ENCODE measurements at places on chromosomes 2 and 18.

DNA sequence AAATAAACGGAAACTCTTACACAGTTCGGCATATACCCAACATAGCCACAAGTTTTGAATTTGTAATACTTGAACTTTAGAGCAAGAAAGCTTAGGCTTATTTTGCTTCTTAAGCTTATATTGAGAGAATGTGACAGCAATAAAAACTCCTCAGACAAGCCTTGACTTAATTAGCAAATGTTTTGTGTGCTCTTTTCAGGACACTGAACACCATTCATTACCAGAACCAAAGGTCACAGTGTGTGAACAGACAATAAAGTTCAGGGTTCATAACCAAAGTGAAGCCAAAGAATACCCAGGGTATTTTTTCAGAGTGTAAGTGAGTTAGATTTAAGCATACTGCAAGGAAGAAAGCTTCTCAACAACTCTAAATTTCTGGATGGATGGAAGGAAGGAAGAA, 605.8 kb downstream of the METTL4 start:
- no peak for DNase-seq
- H3K4me3 ChIP-seq, result no peak overlapping the region
- no peaks in the 10 kb centered on the region for H3K4me1 ChIP-seq
- H3K36me3 ChIP-seq, result no peaks in the 10 kb centered on the region
- H3K27ac ChIP-seq, result no peak overlapping the region
- H3K27me3 ChIP-seq, result no peaks in the 10 kb centered on the region

DNA sequence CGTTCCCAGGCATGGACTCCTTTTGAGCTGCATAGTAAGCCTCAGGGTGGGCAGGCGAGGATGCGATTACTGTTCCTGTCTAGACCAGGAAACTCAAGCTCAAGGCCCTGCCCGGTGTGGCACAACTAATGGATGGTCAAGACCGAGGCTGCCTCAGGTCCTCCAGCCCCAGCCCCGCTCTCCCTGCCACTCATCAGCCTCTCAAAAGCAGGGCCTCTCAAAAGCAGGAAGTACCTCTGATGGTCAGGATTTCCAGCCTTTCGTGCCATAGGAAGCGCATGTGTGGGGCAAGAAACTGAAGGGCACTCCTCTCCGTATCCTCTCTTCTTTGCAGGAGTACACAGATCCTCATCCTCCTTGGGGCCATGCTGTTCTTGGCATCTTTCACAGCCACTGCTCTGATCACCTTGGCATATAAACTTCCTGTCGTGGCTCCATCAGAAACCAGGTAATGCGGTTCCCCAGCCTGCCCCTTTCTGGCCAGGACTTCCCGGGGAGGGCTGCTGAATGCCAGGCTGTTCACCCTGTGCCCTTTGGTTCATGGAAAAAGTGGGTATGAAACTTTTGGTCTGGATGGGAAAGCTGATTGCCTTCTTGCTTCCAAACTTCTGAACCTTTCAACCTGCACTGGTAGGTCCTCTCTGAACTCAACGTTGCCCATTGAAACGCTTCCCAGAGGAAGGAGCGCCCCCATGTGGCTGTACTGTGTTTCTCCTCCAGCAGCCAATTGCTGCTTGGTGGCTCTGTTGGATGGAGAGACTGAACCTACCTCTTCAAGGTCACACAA, 82.8 kb upstream of the SEC11C start:
- DNase-seq, result peak; percentile 46
- no peak overlapping the region for H3K27ac ChIP-seq
- no peaks in the 10 kb centered on the region for H3K36me3 ChIP-seq
- no peaks in the 10 kb centered on the region for H3K4me1 ChIP-seq
- H3K4me3 ChIP-seq, result no peak overlapping the region

GRCh38 chr18:28863396-28863795, 686.5 kb upstream of the CDH2 start:
- H3K4me3 ChIP-seq, result no peak overlapping the region
- H3K27me3 ChIP-seq, result no peaks in the 10 kb centered on the region
- H3K36me3 ChIP-seq, result no peaks in the 10 kb centered on the region
- no peak overlapping the region for H3K27ac ChIP-seq

GRCh38 chr2:151733771-151734672, at the start of gene NEB:
Gene NEB (minus strand): TSS chr2:151734476. CDS start chr2:151733156, 1,320 bp downstream.
- H3K27ac ChIP-seq, result no peak within 1 kb of the TSS
- H3K27me3 ChIP-seq, result no peaks in the 10 kb centered on the region
- H3K4me1 ChIP-seq, result no peaks in the 10 kb centered on the region
- no peaks in the 10 kb centered on the region for H3K36me3 ChIP-seq
- no peak within 1 kb of the TSS for H3K4me3 ChIP-seq

- DNase-seq, result no peak
- H3K4me3 ChIP-seq, result no peak overlapping the region
- no peaks in the 10 kb centered on the region for H3K4me1 ChIP-seq
Observed at GRCh38 chr2:150464270-150464669, 23.2 kb downstream of the RND3 start.

- DNase-seq, result no peak
- no peaks in the 10 kb centered on the region for H3K4me1 ChIP-seq
- no peaks in the 10 kb centered on the region for H3K36me3 ChIP-seq
- no peak overlapping the region for H3K27ac ChIP-seq
- no peak overlapping the region for H3K4me3 ChIP-seq
Observed at GRCh38 chr18:48815179-48815515, 135.6 kb downstream of the SMAD7 start.

DNA sequence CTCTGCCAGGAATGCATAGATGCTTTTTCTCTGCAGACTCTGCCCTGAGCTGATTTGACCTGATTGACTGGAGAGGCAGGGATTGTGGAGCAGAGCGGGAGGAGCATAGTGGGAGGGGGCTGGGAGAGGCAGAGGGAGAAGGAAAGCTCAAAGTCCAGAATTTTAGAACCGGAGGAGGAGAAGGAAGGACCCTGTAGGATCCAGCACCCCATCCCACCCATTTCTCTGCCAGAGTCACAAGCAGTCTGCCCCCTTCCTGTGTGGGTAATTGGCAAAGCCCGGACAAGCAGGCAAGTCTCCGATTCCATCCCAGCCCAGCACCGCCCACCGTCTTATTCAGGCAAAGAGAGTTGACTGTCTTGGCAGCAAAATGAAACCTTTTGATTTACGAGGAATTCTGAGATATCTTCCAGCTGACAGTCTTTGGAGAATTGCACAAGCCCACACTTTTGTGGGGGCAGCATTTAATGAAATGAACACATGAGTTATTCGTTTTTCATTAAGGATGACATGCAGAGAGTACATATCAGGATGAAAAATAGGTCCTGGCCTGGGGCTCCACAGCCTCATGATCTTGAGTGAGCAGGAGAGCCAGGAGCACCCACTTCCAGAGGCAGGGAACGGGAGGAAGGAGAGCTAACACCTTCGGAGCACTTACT, 103.1 kb downstream of the MCFD2 start:
- H3K4me3 ChIP-seq, result peak overlapping the region; percentile 4
- DNase-seq, result no peak
- peak overlapping the region; percentile 79 for H3K27ac ChIP-seq
- peaks cover 27% of the 10 kb centered on the region for H3K4me1 ChIP-seq
- H3K36me3 ChIP-seq, result no peaks in the 10 kb centered on the region

GRCh38 chr2:145918951-145919350, 1399.0 kb upstream of the ZEB2 start:
- H3K27me3 ChIP-seq, result no peaks in the 10 kb centered on the region
- H3K27ac ChIP-seq, result no peak overlapping the region
- no peak for DNase-seq
- no peak overlapping the region for H3K4me3 ChIP-seq

GRCh38 chr2:120867290-120868241, 131.9 kb downstream of the GLI2 start:
- no peak for DNase-seq
- peak overlapping the region; percentile 73 for H3K4me3 ChIP-seq
- no peaks in the 10 kb centered on the region for H3K27me3 ChIP-seq

DNA sequence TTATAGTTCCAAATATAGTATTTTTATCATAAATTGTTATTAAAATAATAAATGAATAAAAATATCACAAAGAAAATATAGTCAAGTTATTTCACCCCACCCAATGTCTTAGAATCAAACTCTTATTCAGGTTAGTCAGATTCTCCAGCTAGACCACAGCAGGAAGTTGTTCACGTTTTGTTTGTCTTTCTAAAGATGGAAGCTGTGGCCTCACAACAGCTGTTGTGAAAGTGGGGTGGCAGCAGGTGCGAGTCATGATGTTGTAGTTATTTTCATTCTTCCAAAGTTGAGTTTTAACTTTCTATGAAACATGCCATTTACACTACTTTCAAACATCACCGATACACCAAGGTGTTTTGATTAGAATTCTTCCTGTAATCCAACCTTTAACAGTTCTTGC, 272.9 kb downstream of the SLC8A1 start:
- H3K4me1 ChIP-seq, result no peaks in the 10 kb centered on the region
- no peak overlapping the region for H3K27ac ChIP-seq
- H3K36me3 ChIP-seq, result no peaks in the 10 kb centered on the region
- no peaks in the 10 kb centered on the region for H3K27me3 ChIP-seq

- no peaks in the 10 kb centered on the region for H3K27me3 ChIP-seq
- H3K36me3 ChIP-seq, result no peaks in the 10 kb centered on the region
- no peak for DNase-seq
- H3K4me3 ChIP-seq, result no peak overlapping the region
Observed at GRCh38 chr2:101677658-101678057, 19.8 kb upstream of the MAP4K4 start.

GRCh38 chr2:96407041-96407918, 71.7 kb downstream of the NCAPH start:
- no peaks in the 10 kb centered on the region for H3K36me3 ChIP-seq
- no peaks in the 10 kb centered on the region for H3K27me3 ChIP-seq
- peak overlapping the region; percentile 3 for H3K4me3 ChIP-seq
- DNase-seq, result peak; percentile 79

- no peaks in the 10 kb centered on the region for H3K36me3 ChIP-seq
- H3K4me1 ChIP-seq, result no peaks in the 10 kb centered on the region
- no peaks in the 10 kb centered on the region for H3K27me3 ChIP-seq
- H3K4me3 ChIP-seq, result no peak overlapping the region
Observed at GRCh38 chr2:239167011-239167673, 233.7 kb downstream of the HDAC4 start.

- no peaks in the 10 kb centered on the region for H3K36me3 ChIP-seq
- H3K27me3 ChIP-seq, result no peaks in the 10 kb centered on the region
- H3K4me1 ChIP-seq, result no peaks in the 10 kb centered on the region
Observed at GRCh38 chr2:3692375-3692774, 11.0 kb upstream of the DCDC2C start.

DNA sequence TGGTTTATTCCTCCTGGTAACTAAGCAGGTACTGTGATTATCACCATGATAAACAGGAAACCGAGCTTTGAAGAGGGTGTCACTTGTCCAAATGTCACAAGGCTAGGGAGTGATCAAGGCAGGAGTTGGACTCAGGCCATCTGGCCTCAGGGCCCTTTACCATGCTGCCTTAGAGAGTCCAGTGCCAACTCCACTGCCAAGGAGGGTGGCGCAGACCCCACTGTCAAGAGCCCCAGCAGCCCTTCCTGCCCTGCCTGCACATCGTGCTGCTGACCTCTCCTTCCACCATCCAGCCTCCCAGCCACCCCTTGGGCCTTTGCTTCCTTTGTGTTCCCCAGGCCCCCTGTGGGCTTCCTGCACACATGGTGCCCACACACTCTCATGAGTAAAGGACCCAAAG, 48.3 kb downstream of the TNS1 start:
- no peaks in the 10 kb centered on the region for H3K27me3 ChIP-seq
- H3K36me3 ChIP-seq, result no peaks in the 10 kb centered on the region
- peak overlapping the region; percentile 89 for H3K27ac ChIP-seq

DNA sequence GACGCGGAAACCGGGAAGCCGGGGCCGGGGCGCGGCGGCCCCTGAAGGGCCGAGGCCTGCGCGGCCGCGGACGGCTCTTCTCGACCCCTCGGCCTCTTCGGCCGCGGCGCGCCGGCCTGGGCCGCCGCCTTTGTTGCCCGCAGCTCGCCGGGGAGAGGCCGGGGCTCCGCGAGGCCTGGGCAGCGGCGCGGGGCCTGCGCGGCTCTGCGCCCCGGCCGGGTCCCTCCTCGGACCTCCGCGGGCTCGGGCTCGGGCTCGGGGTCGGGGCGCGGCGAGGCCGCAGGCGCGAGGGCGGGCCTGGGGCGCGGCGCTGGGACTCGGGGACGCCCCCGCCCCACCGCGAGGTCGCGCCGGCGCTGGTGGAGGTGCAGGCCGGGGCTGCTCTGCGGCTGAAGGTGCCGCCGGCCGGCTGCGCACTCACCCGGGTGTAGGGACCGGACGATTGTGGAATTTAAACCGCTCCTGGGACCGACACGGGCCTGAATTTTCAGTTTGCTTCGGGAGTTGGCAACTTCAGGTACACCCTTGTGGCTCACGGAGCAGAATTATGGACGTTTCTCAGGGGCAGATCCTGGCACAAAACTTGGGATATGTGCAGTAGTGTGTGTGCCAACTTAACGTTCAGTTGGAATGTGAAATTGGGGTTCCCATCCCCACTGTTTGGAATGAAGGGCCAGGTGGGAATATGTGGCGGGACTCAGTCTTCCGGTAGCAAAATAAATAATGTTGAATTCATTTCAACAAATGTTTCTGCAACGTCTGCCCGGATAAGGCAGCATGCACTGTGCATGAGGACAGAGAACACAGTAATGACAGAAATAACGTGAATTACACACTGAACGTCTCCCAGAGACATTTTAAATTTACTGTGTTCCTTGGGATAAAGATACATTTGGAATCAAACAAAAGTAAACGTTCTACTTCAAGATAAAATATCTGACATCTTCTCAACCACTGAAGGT, 787 bp downstream of the SOCS6 start:
- H3K27ac ChIP-seq, result peak overlapping the region; percentile 88
- no peaks in the 10 kb centered on the region for H3K36me3 ChIP-seq
- no peaks in the 10 kb centered on the region for H3K27me3 ChIP-seq
- H3K4me1 ChIP-seq, result peaks cover 7% of the 10 kb centered on the region

GRCh38 chr2:20737505-20737904, 70.6 kb downstream of the GDF7 start:
- no peak overlapping the region for H3K4me3 ChIP-seq
- DNase-seq, result no peak
- no peaks in the 10 kb centered on the region for H3K27me3 ChIP-seq
- H3K27ac ChIP-seq, result no peak overlapping the region
- no peaks in the 10 kb centered on the region for H3K36me3 ChIP-seq

DNA sequence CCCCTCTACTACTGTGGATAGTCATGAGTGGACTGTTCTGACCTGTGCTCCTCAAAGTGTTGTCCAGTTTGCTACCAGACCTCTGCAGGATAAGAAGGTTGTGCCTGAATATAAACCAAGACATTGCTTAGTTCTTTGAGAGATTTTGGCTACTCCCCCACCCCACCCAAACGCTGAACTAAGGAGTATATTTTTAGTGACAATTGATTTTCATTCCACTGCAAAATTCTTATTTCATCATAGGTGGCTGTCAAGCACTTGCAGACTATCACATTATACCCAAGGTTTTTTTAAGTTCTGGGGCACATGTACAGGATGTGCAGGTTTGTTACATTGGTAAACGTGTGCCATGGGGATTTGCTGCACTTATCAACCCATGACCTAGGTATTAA, 13.4 kb downstream of the DUSP19 start:
- H3K4me1 ChIP-seq, result no peaks in the 10 kb centered on the region
- H3K36me3 ChIP-seq, result no peaks in the 10 kb centered on the region
- DNase-seq, result no peak
- no peaks in the 10 kb centered on the region for H3K27me3 ChIP-seq
- no peak overlapping the region for H3K27ac ChIP-seq

- H3K27me3 ChIP-seq, result no peaks in the 10 kb centered on the region
- no peak overlapping the region for H3K27ac ChIP-seq
- H3K4me3 ChIP-seq, result no peak overlapping the region
- H3K36me3 ChIP-seq, result no peaks in the 10 kb centered on the region
- no peak for DNase-seq
- no peaks in the 10 kb centered on the region for H3K4me1 ChIP-seq
Observed at GRCh38 chr2:66488946-66489345, 54.0 kb downstream of the MEIS1 start.

- no peaks in the 10 kb centered on the region for H3K27me3 ChIP-seq
- no peak overlapping the region for H3K27ac ChIP-seq
- H3K36me3 ChIP-seq, result no peaks in the 10 kb centered on the region
- H3K4me3 ChIP-seq, result no peak overlapping the region
- no peak for DNase-seq
- no peaks in the 10 kb centered on the region for H3K4me1 ChIP-seq
Observed at GRCh38 chr18:50721451-50722120, 98.2 kb downstream of the MRO start.

Measured in breast epithelium (tissue), 4 donors.